ENCODE measurements at places on chromosomes 4 and X.
A peak's percentile ranks its signal among the peaks of the same experiment; 100 is the strongest.

DNA sequence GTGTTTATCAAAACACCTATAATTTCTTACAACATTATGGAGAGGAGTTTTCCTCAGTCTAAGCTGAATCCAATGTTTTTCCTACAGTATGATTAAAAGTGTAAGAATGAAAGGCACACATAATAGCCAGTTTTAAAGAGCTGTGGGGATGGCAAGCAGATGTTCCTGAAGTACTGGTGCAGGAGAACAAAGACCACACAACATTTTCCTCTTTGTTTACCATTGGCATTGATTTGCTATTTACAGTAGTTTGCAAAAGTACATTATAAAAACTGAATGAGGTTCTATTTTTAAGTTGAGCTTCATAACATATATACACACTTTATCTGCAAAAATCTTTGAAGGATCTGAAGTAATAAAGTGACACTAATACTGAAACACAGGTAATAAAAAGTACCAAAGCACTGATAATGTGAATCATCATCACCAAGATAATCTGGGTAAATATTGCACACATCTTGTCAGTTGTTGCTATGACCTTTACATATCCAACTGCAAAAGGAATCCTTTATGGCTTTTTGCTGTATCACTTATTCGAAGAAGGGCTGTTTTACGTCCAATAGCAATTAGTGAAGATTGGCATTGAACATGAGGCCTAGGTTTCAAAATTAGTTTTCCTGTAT is 22.5 kb downstream of the TCEAL1 start:
- DNase-seq: no peak

DNA sequence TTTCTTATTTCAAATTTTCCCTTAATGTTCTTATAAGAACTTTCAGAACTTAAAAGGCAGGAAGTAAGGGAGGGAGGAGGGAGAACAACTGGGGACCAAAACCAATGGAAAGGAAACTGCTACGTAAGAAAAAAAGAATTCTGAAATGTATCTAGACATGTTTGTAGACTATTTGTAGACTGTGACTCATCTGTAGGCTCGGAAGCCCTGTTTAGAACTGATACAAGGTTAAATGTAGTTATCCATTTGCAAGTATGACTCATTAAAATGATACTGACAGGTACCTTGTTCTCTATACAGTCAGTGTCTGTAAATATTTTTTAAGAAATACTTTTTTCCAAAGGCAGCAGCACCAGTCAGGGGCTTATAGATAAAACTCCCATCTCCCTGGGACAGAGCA is 202.0 kb downstream of the DHX15 start:
- DNase-seq: no peak

DNA sequence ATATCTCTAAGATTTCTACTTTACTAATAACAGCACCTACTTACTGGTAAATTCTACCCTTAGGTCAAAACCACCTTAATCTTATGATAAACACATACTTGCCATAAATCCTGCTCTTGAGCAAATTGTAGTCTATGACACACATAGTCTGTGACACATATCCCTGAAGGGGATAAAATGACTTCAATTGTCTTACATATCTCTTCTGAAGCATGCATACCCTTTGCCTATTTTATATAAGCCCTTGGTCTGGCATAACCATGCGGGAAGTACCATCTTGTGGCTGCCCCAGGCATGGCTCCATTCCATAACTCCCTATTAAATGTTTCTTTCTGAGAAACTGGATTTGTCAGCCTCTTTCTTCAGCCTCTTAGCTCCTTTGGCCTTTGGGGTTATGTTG is 248.9 kb downstream of the SLC7A11 start:
- DNase-seq: no peak

DNA sequence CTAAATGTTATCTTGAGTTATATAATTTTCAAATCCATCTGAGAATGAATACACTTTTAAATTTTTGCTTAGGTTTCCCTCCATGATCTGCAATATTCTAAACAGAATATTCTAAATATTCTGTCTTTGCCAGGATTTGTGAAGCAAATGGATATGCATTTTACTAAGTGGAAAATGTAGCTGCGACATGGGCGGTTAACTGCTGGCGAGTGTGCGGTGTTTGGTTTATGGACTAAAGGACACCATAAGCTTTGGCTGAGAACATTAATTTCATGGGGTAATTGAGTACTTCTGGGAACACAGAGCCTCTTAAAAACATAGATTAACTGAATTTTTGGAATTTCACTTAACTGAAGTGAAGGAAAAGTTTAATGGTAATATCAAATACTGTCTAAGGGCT is 153.8 kb upstream of the ETNPPL start:
- no peak for DNase-seq

- no peak for DNase-seq
These were observed 48.0 kb upstream of the TMPRSS11E start for GRCh38 chr4:68399306-68399705.

DNA sequence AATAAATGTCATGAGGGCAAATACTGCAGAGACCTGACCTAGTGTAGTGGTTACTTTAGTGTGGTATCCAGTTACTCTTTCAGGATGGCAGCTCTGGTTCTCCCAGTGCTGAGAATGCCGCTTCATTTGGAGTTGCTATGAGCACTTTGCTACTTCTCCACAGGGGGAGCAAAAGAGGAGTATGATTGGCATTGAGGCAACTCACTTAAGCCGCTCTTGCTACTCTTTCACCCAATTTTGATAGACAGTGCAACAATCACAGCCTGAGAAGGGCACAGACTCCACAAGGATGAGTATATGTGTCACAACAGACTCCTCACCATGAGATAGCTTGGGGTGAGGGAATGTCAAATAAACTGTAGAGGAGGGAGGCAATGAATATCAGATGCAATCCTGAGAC is 81.2 kb downstream of the NPY1R start:
- no peak for DNase-seq

DNA sequence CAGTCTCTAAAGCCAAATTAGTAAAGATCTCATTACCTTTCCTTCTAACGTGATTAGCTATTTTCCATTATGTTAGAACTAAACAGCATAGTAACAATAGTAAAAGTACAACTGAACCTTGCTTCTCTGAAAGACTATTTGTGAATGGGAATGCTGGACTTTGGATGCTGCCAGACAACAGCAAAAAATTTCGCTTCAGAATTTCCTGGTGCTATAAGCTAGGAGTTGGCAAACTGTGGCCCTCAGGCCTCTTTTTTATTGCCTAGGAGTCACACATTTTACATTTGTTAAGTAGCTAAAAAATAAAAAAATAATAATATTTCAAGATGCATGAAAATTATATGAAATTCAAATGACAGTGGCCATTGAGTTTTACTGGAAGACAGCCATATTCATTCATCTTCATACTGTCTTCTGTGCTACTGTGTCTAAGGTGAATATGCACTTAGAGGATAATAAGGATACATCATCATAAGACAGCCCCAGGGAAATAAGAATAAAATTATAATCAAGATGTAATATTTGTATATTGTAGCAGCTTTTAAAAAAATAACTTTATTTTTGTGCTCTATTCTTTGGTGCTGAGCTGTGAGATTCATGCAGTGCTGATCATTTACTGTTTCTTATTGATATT is 34.6 kb downstream of the RASGEF1B start:
- no peak for DNase-seq

- no peak for DNase-seq
These were observed 49.9 kb upstream of the HELT start for GRCh38 chr4:184968366-184968765.

DNA sequence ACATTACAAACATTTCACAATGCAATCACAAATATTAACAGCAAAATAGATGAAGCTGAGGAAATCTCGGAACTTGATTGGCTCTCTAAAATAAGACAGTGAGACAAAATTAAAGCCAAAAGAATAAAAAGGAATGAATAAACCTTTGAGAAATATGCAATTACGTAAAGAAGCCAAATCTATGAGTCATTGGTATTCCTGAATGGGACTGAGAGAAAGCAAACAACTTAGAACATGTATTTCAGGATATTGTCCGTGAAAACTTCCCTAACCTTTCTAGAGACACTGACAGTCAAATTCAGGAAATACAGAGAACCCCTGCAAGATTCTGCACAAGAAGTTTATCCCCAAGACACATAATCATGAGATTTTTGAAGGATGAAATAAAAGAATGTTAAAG is 48.4 kb upstream of the SPANXN2 start:
- no peak for DNase-seq

GRCh38 chrX:51743179-51743957 is at the start of gene GSPT2:
Gene GSPT2 (plus strand): TSS chrX:51743442. CDS start chrX:51743627, 185 bp downstream.
- DNase-seq: peak; percentile 59

- DNase-seq: no peak
These were observed 34.5 kb downstream of the PHKA2 start for GRCh38 chrX:18949291-18949943.

DNA sequence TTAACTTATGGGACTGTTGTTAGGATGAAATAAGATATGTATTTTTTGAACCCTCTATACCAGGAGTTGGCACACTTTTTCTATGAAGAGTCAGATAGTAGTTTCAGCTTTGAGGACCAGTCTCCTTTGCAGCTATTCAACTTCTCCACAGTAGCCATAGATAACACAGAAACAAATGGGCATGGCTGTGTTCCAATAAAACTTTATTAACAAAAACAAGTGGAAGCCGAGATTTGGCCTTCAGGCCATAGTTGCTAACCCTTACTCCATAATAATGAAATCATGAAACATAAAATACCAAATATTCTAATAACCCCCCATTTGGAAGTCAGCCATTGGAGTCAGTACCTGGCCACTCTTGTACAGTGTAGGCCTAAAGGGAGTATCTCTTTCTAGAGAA is 30.6 kb downstream of the ARX start:
- no peak for DNase-seq

DNA sequence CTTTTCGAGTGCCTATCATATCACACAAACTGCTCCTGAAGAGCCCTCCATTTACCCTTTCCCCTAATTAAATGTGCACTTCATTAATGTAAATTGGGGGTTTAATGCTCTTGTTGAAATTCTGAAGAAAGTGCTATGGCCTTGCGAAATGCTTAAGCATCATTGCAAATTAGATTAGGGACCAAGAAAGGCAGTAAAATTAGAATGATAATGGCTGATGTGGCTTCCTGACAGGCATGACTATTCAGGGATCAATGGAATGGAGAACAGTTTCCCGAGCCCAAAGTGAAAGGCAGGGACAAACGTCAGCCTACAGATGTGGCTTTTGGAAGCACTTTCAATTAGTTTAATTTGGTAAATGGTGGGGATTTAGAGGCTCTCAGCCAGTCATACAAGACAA is 120.1 kb downstream of the NKX6-1 start:
- DNase-seq: no peak

DNA sequence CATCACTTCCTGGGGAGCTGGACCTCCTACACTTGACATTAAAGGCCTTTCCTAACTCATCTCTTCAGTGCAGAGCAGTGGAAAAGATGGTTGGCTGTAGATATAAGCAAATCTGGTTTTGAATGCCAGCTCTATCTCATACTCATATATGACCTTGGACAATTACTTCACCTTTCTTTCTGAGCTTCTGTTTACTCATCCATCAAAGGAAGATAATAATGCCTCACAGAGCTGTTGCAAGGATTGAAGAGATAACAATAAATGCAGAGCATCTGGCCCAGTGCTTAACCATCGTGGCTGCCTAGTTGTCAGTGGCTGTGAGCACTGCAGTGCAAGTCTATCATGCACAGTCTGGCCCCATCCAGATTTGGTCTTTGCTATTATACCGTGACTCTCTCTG is 148.1 kb upstream of the EOLA2 start:
- no peak for DNase-seq

GRCh38 chr4:137545461-137545861 is 13.2 kb upstream of the PCDH18 start:
- DNase-seq: no peak
